ENCODE measurements at places on chromosomes 11 and 22. TPM values are rescaled to one million over a fixed set of nuclear protein-coding genes. Genes with fewer than 3 reads are reported as not detected.

Gene TP53I11
- 145 TPM for total RNA-seq

Gene LRRC56
- 7.1 TPM for total RNA-seq

Gene HEPACAM
- not detected for total RNA-seq

Gene MMP10
- total RNA-seq = not detected

Gene CRYBA4
- total RNA-seq = not detected

Data from activated B cell treated with CpG ODN at 0.5 μM for 24 hours (primary cell).